Fibroblast of skin of right quadriceps (primary cell): ENCODE measurements at places on chromosomes 5 and 9.

DNA sequence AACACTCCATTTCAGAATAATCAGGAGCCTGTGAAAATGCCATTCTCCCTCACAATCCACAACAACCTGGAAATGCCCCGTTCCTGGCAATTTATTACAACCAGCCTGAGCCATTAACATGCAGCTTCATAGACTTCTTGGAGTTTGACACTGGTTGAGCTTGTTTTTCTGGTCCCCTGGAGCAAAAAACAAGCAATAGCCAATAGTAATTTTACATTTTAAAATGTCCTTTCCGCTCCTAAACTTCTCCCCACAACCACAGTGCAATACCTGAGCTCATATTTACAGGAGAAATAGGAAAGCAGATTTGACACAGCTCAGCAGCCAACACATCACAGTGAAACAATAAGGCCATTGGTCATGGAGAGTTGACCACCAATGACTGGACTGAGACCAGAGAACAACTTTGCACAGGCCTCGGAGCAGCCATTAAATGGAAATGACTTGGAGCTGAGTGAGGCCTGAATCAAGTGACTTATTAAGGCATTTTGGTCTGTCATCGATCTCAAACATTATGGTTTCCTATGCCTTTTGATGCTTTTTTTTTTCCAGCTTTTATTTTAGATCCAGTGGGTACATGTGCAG lies 73.0 kb downstream of the ENC1 start:
- no peak for DNase-seq

GRCh38 chr9:130327781-130328348 lies 62.3 kb downstream of the HMCN2 start:
- peak; percentile 9 for DNase-seq

DNA sequence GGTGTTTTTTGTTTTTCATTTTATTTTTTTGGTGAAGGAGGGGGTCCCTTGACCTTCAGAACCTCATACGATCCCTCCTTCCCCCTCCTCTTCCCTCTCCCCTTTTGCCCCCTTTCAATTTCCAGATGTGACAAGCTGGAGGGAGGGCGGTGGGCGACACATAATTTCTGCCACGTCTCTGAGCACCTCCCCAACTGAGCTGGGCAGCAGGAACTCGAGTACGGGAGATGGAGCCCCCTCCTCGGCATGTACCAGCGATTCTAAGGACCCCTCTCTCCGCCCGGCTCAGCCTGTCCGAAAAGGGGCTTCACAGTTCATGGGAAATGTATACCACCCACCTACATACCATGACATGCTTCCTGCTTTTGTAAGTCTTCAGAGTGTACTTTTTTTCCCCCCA lies 52.4 kb downstream of the PRRC2B start:
- no peak for DNase-seq

GRCh38 chr9:14343261-14344031 lies 29.5 kb upstream of the NFIB start:
- DNase-seq: no peak

DNA sequence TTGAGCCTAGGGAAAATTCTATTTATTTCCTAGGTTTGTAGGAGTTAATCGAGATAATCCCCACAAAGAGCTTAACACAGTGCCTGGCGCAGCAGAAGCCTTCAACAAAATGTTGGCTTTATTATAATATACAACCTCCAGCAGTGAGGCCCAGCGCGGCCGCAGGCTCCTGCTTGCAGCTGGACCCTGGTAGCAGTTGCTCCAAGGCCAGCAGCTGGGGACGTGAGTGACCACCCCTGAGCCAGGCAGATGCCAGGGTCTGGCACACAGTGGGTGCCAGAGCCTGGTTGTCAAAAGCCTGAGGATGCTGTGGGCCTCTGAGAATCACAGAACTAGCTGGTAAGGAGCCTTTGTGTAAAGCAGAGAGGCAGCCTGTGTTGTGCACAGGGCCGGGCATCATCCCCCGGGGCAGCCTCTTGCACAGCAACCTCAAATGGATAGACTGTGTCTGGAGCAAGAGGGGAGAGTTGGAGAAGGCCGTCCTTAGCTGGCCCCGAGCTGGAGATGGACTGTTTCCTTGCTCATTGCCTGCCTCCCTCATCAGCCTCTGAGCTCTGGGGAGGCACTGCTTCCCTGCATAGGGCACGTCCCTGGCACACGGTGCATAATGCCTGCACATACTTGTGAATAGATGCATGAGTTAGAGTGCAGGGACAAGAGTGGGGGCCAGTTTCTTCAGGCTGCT lies 17.3 kb downstream of the CSF1R start:
- DNase-seq: no peak

DNA sequence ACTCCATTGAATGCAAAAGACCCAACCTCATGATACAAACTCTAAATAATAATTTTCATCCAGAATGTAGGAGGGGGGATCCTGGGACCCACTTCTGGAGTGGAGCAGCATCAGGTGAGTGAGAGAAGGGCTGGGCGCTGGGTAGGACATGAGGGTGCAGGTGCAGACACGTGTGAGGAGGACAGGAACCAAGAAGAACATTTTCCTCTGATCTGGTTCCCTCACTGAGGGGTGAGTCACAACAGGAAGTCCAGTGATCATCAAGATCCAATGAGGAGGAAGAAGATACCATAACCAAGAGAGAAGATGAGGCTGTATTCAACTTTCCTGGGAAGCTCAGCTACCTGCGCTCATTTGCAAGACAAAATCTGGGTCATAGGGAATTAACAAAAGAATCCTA lies 57.4 kb downstream of the SFXN1 start:
- DNase-seq: no peak
